Kidney glomerular epithelial cell (primary cell): ENCODE measurements at places on chromosomes 1 and 21.

DNA sequence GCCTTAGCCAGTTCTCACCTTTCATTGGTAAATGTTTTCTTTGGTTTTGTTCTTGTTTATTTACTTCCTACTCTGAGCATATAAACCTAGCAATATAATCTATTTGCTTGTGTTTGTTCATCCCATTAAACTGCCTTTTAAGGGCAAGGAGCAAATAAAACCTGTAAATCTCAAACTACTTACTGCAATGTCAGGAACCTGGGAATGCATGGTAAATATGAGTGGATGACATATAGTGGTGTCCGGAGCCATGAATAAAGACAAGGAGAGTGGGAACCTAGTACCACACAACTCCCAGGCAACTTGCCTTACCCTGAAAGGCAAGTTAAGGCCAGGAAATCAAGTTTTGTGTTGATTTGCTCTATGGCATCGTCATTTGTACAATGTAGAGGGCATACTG is 1133.7 kb upstream of the NCAM2 start:
- no peak for DNase-seq

GRCh38 chr1:226073184-226073950 is 10.9 kb downstream of the H3-3A start:
- DNase-seq: no peak

GRCh38 chr1:111880881-111881837 is 108.3 kb downstream of the KCND3 start:
- no peak for DNase-seq

- no peak for DNase-seq
Measured at GRCh38 chr1:2248127-2248826, 20.2 kb downstream of the SKI start.

GRCh38 chr1:23118957-23119792 is 49.5 kb downstream of the LUZP1 start:
- no peak for DNase-seq
